ENCODE measurements at places on chromosomes 6 and 20.

DNA sequence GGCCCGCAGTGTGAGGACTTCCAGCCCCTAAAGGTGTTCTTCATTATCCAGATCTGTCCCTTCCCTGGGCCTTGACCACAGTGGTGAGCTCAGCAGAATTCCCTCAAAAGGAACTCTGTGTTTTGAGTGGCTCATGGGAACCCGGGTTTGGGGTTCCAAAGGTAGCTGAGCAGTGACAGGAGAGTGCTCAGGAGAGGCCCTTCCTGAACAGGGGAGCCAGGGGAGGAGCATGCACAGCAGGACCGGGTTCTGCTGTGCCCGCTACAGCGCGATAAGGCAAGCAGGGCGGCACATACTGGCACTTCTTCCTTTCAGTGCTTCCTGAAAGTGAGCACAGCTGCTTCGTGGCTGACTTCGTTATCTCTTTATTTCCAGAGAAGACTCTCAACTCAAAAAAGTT, 88.3 kb downstream of the SSR1 start:
- no peak for DNase-seq

DNA sequence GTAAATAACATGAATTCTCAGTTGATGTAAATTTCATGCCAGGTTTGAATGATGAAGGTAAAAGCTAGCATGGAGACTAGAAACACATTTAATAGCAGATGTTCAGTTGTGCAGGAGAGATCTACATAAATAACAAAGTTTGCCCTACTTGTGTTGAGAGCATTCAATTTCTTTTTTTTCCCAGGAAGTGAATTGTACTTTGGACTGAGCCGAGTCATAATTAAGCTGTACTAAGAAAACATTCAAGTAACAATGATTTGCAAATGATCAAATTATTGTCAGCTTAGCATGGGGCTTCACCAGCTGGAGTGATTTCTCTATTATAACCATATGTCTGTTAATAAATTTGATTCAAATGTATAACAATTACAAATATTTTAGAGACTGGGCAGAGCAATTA, 893.5 kb upstream of the MAP3K7 start:
- DNase-seq: no peak

DNA sequence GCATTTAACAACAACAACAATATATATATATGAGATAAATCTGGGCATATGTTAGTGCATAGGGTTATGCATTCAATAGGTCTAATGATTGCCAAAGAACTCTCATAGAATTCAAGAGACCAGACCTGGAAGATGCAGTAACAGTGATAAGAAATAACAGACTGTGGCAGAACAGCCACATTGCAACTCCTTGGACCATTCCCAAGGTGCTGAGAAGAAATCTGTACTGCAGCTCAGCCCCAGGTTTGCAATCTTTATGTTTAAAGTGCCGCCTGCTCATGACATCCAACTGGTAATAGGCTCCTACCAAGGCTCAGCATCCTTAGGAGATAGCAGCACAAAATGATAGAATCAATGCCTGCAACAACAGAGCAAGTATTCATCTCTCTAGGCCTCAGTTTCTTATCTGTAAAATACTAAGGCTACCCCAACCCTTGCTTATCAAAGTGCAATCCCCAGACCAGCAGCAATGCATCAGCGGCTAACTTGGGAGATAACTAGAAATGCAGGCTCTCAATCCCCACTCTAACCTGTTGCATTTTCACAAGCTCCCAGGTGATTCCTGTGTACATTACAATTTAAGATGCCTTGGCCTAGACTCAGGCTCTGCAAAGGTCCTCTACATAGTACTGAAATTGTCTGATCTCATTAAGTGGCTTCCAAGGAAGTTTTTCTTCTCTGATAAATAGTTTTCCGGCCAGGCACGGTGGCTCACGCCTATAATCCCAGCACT, 30.6 kb upstream of the PIM1 start:
- DNase-seq: no peak

GRCh38 chr6:150550244-150550643, 49.4 kb upstream of the PLEKHG1 start:
- DNase-seq: no peak

DNA sequence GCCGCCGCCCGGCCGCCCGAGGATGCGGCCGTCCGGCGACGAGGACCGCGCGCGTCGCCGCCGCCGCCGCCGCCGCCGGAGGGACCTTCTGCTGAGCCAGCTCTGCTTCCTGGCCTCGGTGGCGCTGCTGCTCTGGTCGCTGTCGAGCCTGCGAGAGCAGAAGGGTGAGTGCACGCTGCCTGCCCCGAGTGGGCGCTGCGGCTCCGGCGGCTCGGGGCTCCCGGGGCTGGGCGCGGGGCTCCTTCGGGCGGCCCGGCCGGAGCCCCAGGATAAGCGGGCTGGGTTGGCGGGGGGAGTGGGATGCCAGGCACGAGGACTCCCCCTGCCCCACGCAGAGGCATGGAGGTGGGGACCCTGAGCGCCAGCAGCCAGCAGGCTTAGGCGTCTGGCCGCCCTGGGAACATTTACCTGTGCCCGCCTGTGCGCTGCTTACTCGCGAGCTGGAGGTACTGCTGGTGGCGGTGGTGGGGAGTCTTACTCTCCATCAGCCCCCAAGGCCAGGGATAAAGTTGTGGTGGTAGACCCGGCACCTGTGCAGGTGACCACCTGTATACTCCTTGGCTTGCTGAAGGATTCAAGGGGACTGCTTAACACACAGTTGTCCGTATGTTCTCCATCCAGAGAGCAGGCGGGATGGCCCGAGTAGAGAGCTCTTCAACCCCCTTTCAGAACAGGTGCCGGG, 520 bp downstream of the SLC24A3 start:
- no peak for DNase-seq

GRCh38 chr6:154805288-154805911, 72.2 kb downstream of the SCAF8 start:
- no peak for DNase-seq

GRCh38 chr20:43963872-43964791, 49.5 kb downstream of the TOX2 start:
- DNase-seq: peak; percentile 71

DNA sequence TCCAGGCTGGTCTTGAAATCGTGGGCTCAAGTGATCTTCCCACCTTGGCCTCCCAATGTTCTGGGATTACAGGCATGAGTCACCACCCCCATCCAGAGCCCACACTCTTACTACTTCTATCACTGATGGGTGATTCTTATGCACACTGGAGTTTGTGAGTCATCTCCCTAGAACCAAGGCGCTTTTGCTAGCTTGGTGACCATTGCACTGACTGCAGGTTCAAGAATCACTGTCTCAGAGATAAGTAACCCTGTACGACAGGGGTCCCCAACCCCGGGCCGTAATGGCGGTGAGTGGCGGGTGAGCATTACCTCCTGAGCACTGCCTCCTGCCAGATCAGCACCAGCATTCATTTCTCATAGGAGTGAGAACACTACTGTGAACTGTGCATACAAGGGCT, 118.8 kb downstream of the MAP3K7 start:
- DNase-seq: no peak

DNA sequence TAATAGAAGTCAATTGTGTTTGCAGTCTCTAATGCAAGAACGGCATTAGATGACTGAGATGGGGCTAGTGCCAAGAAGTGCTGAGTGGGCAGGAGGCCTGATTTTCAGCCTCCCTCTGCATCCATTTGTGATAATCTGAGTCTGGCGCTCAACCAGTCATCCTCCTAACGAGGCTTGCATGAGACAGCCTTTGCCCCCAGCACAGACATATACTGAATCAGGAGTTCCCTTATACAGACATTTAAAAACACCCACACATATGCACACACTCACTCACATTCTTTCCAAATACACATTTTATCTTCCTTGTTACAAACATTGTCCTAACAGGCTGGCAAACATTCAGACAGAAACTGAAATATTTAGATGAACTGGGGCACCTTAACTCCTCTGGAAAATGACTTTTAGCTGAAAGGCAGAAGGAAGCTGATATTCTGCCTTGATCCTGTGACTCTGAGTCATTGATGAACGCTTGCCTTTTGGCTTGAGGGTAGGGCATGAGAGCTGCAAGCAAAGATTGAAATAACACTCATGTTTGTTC, 562.3 kb downstream of the DHX35 start:
- DNase-seq: no peak

GRCh38 chr6:105601541-105602236, 198.8 kb upstream of the PREP start:
- DNase-seq: peak; percentile 16

DNA sequence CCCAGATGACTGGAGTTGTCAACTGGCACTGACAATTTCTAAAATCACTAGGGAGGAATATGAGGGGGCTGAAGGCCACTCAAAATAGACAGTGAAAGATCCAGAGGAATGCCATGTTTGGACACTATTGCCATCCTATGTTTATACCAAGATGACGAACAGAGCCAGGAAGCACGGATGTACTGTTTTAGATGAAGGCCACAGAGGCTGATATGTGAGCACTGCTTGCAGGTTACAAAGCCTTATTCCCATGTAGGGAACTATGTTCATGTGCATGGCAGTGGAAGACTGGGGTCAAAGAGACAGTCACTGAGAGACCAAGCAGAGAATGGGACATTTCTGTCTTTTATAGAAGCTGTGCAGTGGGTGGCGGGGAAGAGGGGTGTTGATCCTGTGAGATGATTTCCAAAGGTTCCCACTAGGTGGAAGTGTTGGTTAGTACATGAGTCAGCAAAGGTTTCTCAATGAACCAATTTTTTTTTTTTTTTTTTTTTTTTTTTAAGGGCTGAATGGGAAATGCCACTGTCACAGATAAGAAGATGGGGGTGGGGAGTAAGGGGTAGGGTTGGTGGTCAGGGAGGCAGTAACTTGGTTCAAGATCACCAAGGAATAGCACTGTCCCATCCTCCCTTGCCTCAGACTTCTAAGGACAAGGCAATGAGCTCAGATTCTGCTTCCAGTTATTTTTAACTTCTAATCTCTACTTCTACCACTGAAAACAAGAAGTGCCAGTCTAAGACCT, 46.7 kb upstream of the MOCS1 start:
- peak; percentile 21 for DNase-seq

GRCh38 chr6:14354919-14355572, 237.5 kb downstream of the CD83 start:
- no peak for DNase-seq

DNA sequence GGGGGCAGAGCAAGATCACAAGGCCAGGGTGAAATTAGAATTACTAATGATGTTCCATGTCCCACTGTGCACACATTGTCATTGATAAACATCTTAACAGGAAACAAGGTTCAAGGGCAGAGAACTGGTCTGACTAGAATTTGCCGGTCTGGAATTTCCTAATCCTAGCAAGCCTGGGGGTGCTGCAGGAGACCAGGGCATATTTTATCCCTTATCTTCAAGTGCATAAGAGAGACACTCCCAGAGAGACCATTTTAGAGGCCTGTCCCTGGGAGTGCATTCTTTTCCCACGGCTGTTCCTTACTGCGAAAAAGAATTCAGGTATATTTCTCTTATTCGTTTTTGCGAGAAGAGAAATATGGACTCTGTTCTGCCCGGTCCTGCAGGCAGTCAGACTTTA, 41.5 kb downstream of the CD83 start:
- no peak for DNase-seq

GRCh38 chr6:19771753-19772336, 65.3 kb upstream of the ID4 start:
- no peak for DNase-seq

- no peak for DNase-seq
These were observed 368.0 kb downstream of the QKI start for GRCh38 chr6:163782436-163783003.

- no peak for DNase-seq
These were observed 5.6 kb downstream of the CD93 start for GRCh38 chr20:23080521-23080920.

DNA sequence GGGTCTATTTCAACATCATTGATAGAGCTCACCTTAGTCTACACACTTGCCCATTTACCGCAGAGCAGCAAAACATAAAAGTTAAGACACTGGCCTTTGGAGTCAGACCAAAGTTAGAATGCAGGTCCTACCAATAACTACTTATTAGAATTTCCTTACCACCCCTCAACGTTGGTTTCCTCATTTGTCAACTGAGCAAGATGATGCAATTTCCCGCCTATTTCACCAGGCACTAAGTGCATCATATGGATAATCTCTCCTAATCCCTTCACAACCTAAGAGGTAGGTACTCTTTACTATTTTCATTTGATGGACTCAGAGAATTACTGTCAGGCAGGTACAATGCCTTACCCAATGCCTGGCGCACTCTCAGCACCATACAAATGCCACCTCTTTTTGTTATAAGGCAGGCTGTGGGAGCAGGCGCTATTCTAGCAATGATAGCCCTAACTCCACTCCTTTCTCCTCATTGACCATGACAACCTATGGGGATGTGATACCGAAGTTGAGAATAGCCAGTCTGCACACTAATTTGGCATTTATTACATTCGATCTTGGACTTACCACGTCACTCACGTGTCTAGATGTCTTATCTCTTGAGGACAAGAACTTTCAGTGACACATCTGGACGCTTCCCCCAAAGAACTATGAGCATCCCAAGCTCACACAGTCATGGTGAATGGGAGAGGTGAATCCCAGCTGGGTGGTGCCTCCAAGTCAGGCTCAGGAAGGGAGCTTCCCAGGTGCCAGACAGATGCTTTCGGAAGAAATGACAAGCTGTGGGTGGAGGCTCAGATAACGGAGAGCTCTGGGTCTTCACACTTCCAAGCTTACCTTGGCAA, 128.1 kb upstream of the STMND1 start:
- no peak for DNase-seq

GRCh38 chr6:129050086-129050485, 167.1 kb downstream of the LAMA2 start:
- DNase-seq: no peak

DNA sequence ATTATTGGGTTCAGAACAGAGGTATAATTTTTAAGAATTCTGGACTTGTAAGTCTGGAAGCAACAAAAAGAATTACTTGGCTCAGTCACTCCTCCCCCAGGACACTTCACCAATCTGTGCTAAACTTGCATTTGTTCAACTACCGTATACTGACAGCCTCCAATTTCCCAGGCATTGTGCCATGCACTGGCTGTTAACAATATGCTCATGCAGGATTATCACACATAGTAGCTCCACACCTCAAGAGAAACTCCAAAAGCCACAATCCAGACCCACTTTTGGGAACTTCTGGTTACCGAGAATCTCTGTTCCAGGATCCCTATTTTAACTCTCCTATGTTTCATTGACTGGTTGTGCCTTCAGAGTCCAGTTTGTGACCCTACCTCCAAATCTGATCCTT, 7.7 kb downstream of the ADGRF1 start:
- DNase-seq: no peak

DNA sequence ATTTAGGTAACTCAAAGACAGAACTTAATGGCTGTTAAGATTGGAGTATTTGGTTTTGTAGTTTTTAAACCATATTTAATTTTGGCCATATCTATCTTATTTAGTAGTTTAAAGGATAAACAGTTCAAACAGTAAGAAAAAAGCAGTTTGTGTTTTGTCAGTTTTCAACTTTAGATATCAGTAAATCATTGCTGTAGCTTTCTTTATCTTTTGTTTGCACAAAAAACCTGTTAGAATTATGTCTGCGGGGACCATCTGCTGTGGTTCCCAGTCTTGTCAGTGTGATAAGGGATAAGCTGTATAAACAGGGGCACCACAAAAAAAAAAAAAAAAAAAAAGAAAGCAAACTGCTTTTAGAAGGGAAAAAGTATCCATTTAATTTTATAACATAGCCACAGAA, 40.9 kb downstream of the CDKAL1 start:
- DNase-seq: no peak

GRCh38 chr6:137763886-137764285, 103.2 kb upstream of the TNFAIP3 start:
- no peak for DNase-seq
